ENCODE measurements at places on chromosomes 7 and 10. TPM values are rescaled to one million over a fixed set of nuclear protein-coding genes. Genes with fewer than 3 reads are reported as not detected.

GRCh38 chr7:132687981-132688383, 111.7 kb upstream of the PLXNA4 start:
- no peak overlapping the region for H3K27ac ChIP-seq
- H3K4me3 ChIP-seq = no peak overlapping the region
- no peaks in the 10 kb centered on the region for H3K27me3 ChIP-seq
- H3K4me1 ChIP-seq = no peaks in the 10 kb centered on the region
- no peak for DNase-seq

GRCh38 chr10:123287594-123288247, 133.5 kb downstream of the BUB3 start:
- peaks cover 18% of the 10 kb centered on the region for H3K4me1 ChIP-seq
- peak overlapping the region; percentile 83 for H3K27ac ChIP-seq
- peaks cover 6% of the 10 kb centered on the region for H3K36me3 ChIP-seq
- DNase-seq = peak; percentile 73
- H3K4me3 ChIP-seq = no peak overlapping the region

- no peak overlapping the region for H3K27ac ChIP-seq
- H3K27me3 ChIP-seq = peaks cover 50% of the 10 kb centered on the region
- H3K4me3 ChIP-seq = no peak overlapping the region
- no peaks in the 10 kb centered on the region for H3K36me3 ChIP-seq
- peaks cover 1% of the 10 kb centered on the region for H3K4me1 ChIP-seq
Observed at GRCh38 chr7:22574754-22575520, 74.9 kb upstream of the STEAP1B start.

- H3K4me3 ChIP-seq = no peak overlapping the region
- H3K27ac ChIP-seq = no peak overlapping the region
- H3K36me3 ChIP-seq = peaks cover 24% of the 10 kb centered on the region
Observed at GRCh38 chr10:31897506-31897905, 31.1 kb downstream of the ARHGAP12 start.

- DNase-seq = peak; percentile 77
- peak within 1 kb of the TSS; percentile 95 for H3K27ac ChIP-seq
- H3K27me3 ChIP-seq = no peaks in the 10 kb centered on the region
- peak within 1 kb of the TSS; percentile 86 for H3K4me3 ChIP-seq
Observed at GRCh38 chr10:80453842-80454512, at the start of gene TSPAN14. Gene TSPAN14 (plus strand): TSS chr10:80454310. CDS start chr10:80489234, 34,924 bp downstream.

GRCh38 chr7:30835396-30835915, 64.2 kb downstream of the MINDY4 start:
- H3K27me3 ChIP-seq = no peaks in the 10 kb centered on the region
- no peak overlapping the region for H3K4me3 ChIP-seq
- no peak for DNase-seq
- no peak overlapping the region for H3K27ac ChIP-seq
- H3K36me3 ChIP-seq = peaks cover 23% of the 10 kb centered on the region

DNA sequence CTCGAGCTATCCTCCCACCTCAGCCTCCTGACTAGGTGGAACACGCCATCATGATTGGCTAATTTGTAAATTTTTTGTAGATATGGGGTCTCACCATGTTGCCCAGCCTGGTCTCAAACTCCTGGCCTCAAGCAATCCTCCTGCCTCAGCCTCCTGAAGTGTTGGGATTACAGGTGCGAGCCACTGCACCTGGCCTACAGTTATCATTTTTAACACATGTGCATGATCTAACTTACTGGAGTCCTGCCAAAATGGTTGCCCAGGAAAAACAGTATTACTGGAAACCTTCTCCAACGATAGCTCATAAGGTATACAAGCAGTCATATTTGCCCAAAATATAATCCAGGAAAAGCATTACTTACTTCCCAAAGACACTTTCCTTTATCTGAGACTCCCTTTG, 20.2 kb downstream of the MRPL32 start:
- H3K36me3 ChIP-seq = peaks cover 2% of the 10 kb centered on the region
- no peak for DNase-seq
- no peak overlapping the region for H3K27ac ChIP-seq
- no peaks in the 10 kb centered on the region for H3K4me1 ChIP-seq
- no peaks in the 10 kb centered on the region for H3K27me3 ChIP-seq
- no peak overlapping the region for H3K4me3 ChIP-seq

- H3K4me3 ChIP-seq = peak overlapping the region; percentile 76
- peaks cover 32% of the 10 kb centered on the region for H3K4me1 ChIP-seq
- no peak overlapping the region for H3K27ac ChIP-seq
- H3K36me3 ChIP-seq = no peaks in the 10 kb centered on the region
Observed at GRCh38 chr7:23469150-23469960, 936 bp downstream of the IGF2BP3 start.

DNA sequence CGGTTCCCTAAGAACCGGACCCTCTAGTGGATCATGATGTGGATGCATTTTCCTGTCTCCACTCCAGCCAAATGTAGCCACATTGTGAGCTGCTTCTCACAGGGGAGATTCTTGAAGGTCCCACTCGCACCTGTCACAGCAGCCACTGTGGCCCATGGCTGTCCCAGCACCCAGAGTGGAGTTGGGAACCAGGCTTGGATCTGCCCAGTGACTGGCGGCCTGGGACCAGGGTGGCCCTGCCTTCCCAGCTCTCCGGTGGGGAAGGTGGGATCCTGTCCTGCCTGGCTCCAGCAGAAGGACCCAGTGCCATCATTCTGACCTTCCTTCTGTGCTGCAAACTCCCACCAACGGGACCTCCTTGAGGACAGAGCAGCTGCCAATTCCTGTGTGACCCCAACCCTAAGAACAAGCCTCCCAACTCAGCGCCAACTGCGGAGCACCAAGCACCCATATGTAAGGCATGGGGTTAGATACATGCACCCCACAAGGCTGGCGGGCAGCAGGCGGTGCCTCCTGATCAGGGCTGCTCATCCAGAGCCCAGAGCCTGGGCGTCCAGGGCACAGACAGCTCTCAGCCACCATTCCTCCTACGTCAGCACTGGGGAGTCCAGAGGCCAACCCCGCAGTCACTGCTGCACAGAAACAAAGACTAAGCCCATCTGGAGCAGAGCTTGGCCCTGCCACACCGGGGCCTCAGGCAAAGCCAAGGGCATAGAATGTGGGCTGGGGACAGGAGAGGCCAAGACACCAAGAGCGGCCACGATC, 28.8 kb downstream of the EBF3 start:
- H3K4me3 ChIP-seq = no peak overlapping the region
- no peaks in the 10 kb centered on the region for H3K4me1 ChIP-seq
- no peak for DNase-seq
- H3K27ac ChIP-seq = no peak overlapping the region

GRCh38 chr7:42770114-42770513, 141.8 kb downstream of the C7orf25 start:
- H3K4me3 ChIP-seq = no peak overlapping the region
- H3K27ac ChIP-seq = no peak overlapping the region
- no peaks in the 10 kb centered on the region for H3K4me1 ChIP-seq
- H3K27me3 ChIP-seq = peaks cover 6% of the 10 kb centered on the region

DNA sequence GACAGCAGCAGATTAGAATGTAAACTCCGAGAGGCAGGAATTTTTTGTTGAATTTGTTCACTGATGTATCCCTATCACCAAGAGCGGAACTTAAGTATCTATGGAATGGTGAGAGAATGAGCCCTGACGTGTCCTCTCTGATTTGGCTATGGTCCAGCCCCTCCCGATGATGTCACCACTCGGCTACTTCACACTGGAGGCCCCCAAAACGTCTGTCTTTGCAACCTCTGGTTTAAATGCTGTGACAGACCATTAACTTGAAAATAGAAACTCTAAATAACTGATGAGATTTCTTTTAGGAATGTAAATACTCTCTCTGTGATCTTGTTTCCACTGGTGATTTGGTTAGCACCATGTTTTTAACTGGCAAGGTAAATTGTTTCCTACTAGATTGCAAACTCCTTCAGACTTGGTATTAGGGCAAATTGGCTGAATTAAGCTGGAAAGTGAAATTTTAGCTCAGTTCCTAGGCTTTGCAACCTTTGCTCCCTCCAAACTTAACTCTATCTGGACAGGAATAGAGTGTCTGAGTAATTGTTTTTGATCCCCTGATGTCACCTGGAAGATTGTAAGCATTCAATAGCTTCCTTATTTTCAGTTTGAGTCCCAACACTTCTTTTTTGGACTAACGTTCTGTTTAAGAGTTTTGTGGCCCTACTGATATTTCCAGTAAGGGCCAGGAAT, 19.1 kb downstream of the SLC16A12 start:
- no peak for DNase-seq
- H3K4me1 ChIP-seq = no peaks in the 10 kb centered on the region
- H3K4me3 ChIP-seq = no peak overlapping the region
- peaks cover 3% of the 10 kb centered on the region for H3K27me3 ChIP-seq

GRCh38 chr10:14723052-14723689, 51.5 kb downstream of the FAM107B start:
- H3K4me3 ChIP-seq = no peak overlapping the region
- H3K4me1 ChIP-seq = peaks cover 32% of the 10 kb centered on the region
- peak; percentile 20 for DNase-seq
- no peaks in the 10 kb centered on the region for H3K27me3 ChIP-seq

DNA sequence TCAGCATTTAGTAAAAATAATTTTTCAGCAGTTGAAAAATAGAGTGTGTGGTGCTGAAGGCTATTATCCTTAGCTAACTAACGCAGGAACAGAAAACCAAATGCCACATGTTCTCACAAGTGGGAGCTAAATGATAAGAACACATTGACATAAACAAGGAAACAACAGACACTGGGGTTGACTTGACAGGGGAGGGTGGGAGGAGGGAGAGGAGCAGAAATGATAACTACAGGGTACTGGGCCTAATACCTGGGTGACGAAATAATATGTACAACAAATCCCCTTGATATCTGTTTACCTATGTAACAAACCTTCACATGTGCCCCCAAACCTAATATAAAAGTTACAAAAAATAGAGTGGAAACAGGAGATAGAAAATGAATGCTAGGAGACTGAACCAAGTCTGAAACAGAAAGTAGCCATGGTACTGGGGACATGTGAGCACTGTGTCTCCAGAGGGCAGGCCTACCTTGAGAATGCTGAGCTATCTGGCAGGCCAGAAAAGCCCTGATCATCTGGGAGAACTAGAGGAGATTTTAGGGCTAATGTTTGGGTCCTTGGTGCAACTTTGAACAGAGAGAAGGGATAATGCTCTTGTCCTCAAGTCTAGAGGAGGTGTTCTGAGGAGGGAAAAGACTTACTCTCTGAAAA, 4.7 kb upstream of the EFCAB10 start:
- peaks cover 6% of the 10 kb centered on the region for H3K27me3 ChIP-seq
- no peak overlapping the region for H3K4me3 ChIP-seq
- H3K36me3 ChIP-seq = no peaks in the 10 kb centered on the region
- no peak for DNase-seq
- peaks cover 9% of the 10 kb centered on the region for H3K4me1 ChIP-seq

IFRD1 gene
- 54.5 TPM for total RNA-seq

RASSF4 gene
- 1.9 TPM for total RNA-seq

TUBAL3 gene
- total RNA-seq = not detected

GIMAP6 gene
- 21.2 TPM for total RNA-seq

CFAP46 gene
- not detected for total RNA-seq
